EL (cell line): ENCODE measurements at places on chromosomes 7 and 10.

GRCh38 chr10:5692461-5693358 lies 8.1 kb downstream of the TASOR2 start:
- no peak for DNase-seq

GRCh38 chr7:138072726-138073125 lies 3.5 kb upstream of the AKR1D1 start:
- DNase-seq: no peak

GRCh38 chr10:52740913-52741675 lies 31.5 kb downstream of the MBL2 start:
- DNase-seq: peak; percentile 43

- no peak for DNase-seq
Measured at GRCh38 chr10:131437556-131438475, 126.3 kb upstream of the TCERG1L start.

- DNase-seq: no peak
Measured at GRCh38 chr7:28135315-28135714, 45.3 kb downstream of the JAZF1 start.

DNA sequence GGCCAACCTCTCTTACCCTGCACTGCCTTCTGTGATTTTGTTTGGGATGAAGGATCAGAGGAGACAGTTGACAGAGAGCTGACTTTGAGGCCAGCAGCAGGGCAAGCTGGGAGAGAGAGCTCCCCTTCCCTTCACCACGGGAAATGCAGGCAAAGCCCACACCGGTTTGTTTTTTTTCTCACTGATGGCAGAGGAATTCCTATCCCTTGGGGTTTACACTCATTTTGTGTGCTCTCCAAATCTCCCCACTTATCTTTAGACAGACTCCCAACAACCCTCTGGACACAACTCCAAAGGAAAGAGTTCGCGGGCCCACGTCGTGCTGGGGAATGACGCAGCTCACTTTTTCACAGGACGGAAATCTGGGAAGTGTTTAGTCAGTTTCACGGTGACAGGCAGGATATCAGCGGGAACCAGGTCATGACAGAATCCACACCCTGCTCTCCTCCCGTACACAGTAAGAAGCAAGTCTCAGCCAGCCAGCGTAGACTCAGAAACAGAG lies 68.3 kb upstream of the FAM171A1 start:
- DNase-seq: peak; percentile 21

DNA sequence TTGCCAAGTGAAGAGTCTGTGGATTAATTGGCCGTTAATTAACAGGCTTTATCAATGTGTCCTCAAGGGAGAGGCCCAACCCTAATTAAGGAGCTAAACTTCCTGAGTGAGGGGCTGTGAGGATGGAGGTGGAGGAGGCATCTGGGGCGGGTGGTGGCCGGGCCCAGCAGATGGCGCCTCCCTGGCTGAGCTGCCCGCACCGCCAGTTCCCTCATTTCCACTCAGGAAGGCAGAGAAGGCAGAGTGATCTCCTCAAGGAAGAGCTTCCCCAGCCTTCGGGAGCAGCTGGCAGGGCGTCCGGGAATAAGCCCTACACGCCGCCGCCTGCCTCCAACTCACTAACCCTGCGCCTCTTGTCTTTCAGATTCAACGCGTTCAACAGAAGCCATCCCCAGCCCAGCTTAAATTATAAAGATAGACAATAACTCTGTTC lies 112.2 kb downstream of the CYTH3 start:
- DNase-seq: peak; percentile 74

- no peak for DNase-seq
Measured at GRCh38 chr10:6564367-6564766, 15.7 kb downstream of the PRKCQ start.

DNA sequence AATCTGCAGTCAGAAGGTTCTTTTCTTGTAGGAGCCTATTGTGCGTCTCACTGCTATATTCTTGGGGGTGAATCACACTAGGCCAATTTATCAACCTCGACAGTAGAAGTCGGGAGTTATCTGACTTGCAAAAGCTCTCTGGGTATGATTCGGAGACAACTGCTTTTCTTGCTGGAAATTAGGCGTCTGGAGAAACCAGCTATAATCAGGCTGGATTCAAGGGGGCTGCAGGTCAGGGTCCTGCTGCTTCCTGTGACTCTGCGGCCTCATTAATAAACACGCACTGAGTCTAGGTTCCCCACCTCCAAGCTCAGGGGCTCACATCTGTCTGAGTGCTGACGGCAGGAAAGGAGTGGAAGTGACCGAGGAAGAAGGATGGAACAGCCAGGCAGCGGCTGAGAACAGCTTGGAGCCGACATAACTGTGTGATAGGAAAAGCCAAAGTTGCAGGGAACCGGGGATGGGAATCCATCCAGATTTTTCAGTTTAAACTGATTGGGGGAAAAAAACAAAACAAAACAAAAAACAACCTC lies 184.6 kb downstream of the FANK1 start:
- DNase-seq: peak; percentile 39

DNA sequence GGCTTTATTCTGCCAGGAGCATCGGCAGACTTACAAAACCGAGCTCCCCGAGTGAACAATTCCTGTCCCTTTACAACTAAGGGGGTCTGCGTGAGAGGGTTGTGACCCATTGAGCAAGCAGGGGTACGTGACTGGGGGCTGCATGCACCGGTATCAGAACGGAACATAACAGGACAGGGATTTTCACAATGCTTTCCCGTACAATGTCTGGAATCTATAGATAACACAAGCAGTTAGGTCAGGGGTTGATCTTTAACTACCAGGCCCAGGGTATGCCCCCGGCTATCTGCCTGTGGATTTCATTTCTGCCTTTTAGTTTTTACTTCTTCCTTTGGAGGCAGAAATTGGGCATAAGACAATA lies 38.1 kb upstream of the GSDME start:
- DNase-seq: no peak

DNA sequence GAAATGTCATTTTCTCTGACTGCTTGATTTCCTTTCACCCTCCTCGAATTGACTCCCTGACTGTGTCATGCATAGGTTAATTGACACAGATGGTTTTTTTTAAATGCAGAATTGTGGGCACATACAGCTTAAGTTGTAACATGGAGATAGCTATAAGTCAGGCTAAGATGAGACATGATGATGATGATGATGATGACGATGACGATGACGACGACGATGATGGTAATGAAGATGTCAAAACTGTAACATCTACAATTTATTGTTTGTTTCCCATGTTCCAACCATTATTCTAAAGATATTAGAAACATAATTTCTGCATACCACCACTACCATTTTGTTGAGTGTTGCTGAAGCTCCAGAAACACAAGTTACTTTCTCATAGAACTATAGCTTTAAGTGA lies 1232.8 kb downstream of the XPNPEP1 start:
- DNase-seq: no peak

GRCh38 chr10:12235796-12236195 lies 39.8 kb downstream of the CDC123 start:
- DNase-seq: no peak

- DNase-seq: no peak
Measured at GRCh38 chr7:106423821-106424475, 139.2 kb upstream of the NAMPT start.

DNA sequence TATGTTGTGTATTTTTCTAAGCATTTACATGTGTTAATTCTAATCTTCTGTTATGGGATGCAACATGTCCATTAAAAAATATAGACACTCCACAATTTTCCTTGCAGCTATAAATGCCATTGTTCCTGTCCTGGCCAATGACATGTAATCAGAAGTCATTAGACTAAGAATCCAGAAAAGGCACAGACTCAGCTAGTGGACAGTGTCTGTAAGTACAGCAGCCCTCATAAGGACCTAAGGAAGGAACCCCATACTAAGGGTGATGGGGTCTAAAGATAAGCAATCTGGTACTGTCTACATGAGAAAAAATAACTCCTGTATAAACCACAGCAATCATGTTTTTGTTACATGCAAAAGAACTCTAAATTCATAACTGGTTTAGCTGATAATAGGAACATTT lies 115.9 kb downstream of the GPR85 start:
- no peak for DNase-seq

GRCh38 chr7:74187915-74188675 lies 13.9 kb downstream of the EIF4H start:
- peak; percentile 67 for DNase-seq

GRCh38 chr7:22781230-22781711 lies 41.4 kb downstream of the TOMM7 start:
- DNase-seq: peak; percentile 93

DNA sequence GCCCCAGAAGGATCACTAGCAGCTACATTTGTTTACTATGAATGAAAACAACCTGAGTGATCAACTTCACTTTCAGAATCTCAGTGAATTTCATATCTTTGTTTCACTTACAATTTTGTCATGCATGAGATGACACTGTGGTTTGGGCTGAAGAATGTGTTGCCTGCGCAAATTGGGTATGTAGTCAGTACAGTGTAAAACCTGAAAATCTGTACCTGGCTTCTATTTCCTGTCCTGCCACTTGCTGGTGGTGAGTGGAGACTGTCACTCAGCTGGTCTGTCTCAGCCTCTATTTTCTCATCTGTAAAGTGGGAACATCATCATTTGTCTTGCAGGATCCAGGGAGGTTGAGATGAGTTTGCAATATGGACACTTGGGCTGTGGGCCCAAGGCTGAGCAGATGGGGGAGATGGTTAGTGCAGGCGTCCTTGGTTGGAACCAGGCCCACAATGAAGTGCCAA lies 118.0 kb downstream of the WDFY4 start:
- DNase-seq: no peak

- no peak for DNase-seq
Measured at GRCh38 chr10:13104697-13105096, 4.7 kb downstream of the OPTN start.

GRCh38 chr10:3902809-3903410 lies 117.9 kb upstream of the KLF6 start:
- DNase-seq: peak; percentile 28

- DNase-seq: peak; percentile 79
Measured at GRCh38 chr7:46165276-46165675, 244.2 kb upstream of the IGFBP3 start.

GRCh38 chr7:100441641-100442535 lies 5.6 kb upstream of the PPP1R35 start:
- DNase-seq: no peak

DNA sequence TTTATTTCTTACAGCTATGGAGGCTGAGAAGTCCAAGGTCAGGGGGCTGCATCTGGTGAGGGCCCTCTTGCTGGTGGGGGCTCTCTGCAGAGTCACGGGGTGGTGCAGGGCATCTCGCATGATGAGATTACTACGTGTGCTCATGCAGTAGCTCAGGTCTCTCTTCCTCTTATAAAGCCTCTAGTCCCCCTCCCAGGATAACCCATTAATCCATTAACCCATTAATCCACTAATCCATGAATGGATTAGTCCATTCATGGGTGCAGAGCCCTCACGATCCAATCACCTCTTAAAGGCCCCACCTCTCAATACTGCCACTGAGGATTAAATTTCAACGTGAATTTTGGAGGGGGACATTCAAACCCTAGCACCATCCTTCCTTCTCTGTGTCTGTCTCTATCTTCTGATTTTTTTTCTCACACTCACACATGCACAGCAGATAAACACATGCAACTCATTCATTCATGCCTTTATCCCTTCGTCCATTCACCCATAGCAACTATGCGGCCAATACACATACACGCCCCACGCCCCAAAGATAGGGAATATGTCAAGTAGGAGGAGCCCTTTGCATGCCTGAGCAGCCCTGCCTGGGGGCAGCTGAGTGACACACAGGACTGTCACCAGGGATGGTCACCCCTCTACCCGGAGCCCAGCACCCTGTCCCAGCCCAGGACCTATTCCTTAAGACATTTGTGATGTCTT lies 86.5 kb downstream of the C10orf105 start:
- no peak for DNase-seq

DNA sequence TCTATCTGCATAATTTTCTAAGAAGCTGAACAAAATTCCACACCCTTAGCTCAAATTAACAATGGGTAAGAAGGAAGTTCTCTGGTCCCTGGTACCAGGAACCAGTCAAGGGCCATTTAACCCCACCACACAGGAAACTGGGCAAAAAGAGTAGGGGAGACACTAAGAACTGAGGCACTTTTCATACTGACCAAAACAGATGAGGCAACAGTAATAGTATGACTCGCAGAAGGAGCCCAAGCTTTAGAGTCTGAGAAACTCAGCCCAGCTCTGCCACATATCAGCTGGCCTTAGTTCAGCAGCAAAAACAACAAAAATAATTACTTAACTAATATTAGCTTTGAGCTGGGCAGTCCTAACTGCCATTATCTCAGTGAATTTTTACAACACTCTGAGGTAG lies 221.2 kb downstream of the FAM107B start:
- peak; percentile 73 for DNase-seq

DNA sequence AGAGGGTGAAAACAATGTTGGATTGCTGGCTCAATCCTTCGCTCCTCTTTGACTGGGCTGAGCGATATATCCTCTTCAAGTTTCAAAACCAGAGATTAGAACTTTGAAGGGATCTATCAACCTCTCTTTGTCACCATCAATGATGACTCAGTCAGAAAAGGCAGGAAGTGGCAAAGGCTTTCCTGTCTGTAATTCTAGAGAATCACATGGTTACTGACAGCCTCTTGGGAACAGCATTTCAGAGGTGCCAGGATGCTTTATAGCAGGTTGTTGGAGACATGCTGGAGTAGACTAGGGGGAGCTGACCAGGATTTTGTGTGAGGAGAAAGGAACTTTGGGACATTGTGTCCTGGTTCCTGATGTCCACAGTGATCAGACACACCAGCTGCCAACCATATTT lies 81.3 kb downstream of the PRKCQ start:
- no peak for DNase-seq

DNA sequence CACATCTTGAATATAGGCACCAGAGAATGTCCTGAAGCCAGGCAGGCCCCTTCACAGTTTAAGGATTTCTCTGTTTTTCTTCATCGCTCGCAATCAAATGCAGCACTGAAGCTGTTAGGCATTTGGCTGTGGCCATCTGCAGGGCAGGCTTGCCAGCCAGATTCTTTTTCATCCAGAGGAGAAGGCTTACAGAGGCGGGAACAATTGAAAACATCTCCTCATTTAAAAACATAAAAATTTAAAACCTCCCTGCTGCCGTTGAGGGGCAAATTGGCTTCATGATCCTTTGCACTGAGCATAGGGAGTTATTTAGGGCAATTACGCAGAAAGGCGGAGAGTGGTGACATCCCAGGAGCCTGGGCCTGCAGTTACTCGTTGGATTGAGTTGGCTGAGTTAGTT lies 500.0 kb downstream of the TYW1 start:
- no peak for DNase-seq

GRCh38 chr7:19560111-19560883 lies 148.5 kb downstream of the POLR1F start:
- peak; percentile 79 for DNase-seq

DNA sequence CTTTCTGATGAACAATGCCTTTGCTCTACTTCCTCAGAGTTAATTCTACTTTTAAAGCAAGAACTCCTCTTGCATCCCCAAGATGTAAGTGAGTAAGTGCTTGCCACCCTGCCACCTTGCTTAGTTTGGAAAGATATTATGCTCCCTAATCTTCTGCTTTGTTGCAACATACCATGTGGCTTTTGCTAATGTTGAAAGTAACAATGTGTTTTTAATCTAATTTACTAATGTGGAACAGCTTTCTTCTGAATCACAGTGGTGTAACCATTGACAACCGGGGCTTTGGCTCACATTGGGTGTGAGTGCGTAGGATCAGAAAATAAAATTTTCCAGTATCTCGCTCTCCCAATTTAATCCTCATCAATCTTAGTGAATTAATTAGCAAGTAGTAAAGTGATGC lies 254.1 kb upstream of the PTER start:
- DNase-seq: no peak
